ENCODE measurements at places on chromosomes 6 and 20.

DNA sequence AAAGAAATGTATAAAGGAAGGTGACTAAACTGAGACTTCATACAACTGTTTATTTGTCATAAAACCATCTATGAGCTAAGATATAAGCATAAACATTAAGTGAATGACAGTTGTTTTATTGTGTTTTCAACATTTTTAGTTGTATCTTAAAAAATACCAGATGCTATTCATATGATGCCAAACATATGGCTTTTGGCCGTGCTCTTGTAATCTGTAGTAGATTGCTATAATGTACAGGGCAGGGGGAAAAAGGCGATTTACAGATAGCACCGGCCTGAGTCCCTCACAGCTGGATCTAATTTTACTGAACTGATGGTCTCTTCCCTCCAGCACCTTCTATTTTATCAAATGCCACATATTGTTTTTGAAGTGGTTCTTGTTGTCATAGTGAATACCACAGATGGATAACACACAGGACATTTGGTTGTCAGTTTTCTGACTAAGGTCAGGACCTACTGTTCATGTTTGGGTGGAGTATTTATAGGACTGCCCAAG lies 48.2 kb downstream of the CENPW start:
- no peak for DNase-seq

GRCh38 chr6:122710908-122711635 lies 68.4 kb upstream of the FABP7 start:
- DNase-seq, result no peak

GRCh38 chr6:157539421-157539822 lies 158.4 kb downstream of the ZDHHC14 start:
- no peak for DNase-seq

DNA sequence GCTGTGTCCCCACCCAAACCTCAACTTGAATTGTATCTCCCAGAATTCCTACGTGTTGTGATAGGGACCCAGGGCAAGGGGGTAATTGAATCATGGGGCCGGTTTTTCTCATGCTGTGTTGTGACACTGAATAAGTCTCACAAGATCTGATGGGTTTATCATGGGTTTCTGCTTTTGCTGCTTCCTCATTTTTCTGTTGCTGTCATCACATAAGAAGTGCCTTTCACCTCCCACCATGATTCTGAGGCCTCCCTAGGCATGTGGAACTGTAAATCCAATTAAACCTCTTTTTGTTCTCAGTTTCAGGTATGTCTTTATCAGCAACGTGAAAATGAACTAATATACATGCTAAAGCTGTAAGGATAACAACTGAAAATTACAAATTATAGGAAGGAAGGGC lies 88.3 kb downstream of the CDYL start:
- no peak for DNase-seq

DNA sequence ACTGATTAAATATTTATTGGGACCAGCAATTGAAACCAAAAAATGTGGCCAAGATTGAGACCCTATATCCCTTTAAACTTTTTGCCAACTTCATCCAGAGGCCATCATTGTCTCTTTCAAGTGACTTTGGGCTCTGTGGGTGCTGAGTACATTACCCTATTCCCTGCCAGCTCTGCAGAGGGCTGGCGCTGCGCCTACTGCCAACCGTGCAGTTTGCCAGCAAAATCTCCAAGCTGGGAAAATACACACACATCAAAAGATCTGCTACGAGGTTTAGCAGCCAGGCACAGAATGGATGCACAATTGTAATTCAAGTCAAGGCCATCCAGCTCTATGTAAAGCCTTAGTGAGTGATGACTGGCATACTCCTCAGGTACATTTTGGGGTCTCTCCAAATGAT lies 125.0 kb downstream of the CBLN4 start:
- no peak for DNase-seq

DNA sequence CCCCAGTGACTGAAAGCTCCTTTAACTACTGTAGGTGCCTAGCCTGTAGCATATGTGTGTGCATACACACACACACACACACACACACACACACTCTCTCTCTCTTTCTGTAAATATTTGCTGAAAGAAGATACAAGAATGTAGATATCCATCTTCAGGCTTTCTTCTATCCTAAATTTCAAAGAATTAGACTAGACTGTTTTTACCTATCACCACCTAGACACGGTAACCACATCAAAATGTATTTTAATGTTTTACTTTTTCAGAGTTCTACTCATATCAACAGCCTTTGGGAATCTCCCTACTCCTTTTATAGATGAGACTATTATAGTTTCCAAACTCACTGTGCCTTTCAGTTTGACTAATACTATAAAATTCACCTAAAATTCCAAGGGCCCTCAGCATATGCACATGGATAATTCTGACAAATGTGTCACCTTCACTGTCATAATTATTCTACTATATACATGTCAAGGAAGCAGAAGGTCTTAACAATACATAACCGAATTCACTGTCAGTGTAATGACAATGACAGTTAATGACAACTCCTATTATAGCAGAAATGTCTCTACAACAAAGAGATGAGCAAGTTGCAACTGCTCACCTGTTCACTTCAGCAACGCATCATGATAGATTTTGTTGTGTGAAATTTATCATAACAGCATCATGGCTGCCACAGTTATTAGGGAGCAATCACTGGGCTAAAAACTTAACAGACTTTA lies 236.5 kb downstream of the GMPR start:
- no peak for DNase-seq

GRCh38 chr6:42268835-42269204 lies 51.2 kb upstream of the MRPS10 start:
- DNase-seq, result no peak

DNA sequence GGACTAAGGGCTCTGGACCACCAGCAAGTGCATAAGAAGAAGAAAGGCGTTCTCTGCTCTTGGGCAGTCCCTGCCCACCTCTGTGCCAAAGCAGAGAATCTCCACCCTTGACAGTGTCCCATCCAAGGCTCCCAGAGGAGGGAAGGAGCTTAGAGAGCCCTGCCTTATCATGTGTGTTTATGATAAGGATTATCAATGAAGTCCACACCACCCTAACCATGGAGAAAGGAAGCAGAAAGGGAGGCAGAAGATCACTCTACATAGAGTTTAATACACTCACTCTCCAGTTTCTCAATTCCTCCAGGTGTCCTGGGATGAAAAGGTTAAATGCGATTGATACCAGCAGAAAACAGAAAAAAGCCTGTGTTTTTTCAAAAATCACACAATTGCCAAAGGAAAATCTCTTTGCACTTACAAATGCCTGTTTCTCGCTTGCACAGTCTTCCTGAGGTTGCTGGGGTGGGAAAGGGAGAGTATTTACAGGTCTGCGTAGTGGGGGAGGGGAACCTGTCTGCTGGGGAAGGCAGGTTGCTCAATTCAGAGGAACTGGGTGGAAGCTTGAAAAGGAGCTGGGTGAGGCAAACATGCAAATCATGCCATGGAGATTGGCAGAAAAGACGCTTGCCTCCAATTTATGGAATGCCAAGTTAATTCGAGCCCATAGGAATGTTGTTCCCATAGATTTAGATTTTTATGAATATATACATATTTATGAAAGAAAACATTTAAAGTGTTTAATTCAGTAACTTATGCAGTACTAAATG lies 104.0 kb downstream of the EYA2 start:
- no peak for DNase-seq

DNA sequence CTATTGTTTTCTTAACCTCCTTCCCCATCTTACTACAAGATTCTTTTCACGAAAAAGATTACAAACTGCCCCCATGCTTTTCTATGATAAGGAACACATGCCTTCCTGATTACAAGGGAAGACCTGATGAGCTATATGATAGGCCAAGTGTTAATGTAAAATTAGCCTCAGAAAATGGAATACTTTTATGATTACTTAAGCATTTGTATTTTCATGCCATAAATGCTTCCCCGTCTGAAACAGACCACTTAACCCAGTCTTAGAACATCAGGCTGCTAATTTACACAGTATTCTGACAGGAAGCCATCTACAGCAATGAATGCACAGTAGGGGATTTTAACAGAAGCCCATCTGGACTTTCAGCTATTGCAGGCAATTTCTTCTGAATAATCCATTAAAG lies 274.9 kb downstream of the HAO1 start:
- peak; percentile 85 for DNase-seq

DNA sequence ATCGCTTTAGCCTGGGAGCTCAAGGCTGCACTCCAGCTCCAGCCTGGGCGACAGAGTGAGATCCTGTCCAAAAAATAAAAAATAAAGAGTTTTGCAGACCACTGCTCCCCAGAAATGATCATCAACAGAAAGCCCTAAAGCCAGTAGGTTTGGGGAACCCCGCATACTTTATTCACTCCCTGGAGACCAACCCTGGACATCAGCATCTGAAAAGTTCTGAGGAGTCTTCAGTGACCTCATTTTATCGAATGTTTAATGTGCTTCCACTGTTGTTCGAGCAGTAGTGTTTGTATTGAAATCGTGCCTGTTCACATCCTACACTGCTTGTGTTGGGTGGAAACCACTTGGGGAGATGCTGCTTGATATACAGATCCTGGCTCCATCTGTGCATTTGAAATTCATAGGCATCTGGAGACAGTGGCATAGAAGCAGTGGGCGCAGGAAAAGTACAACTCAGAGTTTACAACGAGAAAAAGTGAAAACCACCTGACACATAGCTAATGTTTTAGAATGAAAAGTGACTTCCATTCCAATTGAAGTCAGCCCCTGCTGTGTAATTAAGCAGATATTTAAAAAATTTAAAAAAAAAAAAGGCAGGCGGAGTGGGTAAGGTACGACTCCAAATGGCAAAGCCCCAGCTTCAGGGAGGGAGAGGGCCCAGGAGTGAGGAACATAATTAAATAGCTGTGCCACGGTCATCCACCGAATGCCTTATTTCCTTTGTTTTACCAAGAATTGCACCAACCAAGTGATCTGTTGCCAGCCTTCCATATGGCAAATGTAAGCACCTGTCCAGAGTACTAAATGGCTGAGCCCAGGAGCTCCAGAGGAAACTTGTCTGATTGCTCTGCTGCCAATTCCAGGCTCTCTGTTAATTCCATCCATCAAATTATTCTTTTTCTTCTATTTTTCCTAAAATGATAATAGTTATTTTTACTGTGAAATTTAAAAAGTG lies 100.4 kb upstream of the NAA20 start:
- no peak for DNase-seq

- peak; percentile 77 for DNase-seq
Measured at GRCh38 chr20:10347086-10347880, 86.7 kb downstream of the MKKS start.

GRCh38 chr6:129555206-129555832 lies 154.7 kb downstream of the ARHGAP18 start:
- peak; percentile 5 for DNase-seq

- no peak for DNase-seq
Measured at GRCh38 chr6:151441390-151442166, 10.3 kb downstream of the RMND1 start.

DNA sequence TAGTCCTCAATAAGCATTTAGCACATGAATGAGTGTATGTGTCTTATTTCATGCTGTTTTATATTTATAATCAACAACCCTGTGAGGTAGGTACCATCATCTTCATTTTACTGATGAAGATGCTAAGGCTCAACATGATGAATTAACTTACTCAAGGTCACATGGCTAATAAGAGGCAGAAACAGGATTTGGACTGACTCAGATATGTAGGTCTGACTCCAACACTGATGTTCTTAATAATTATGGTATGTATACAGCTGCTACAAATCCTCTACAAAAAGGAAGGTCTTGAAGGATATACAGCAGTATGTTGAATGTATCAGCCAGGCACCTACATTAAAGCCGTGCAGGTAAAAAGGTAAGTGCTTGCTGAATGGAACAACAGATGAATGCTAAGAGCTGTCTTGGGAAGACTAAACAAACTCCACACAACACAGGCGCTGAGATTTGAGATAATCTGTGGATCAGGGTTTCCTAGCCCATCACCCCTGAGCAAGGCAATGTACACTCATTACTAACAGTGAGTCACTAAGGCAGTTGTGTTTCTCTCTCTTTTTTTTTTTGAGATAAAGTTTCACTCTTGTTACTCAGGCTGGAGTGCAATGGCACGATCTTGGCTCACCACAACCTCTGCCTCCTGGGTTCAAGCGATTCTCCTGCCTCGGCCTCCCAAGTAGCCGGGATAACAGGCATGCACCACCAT lies 31.9 kb downstream of the TTI1 start:
- peak; percentile 54 for DNase-seq

GRCh38 chr6:150352321-150353296 lies 16.2 kb upstream of the IYD start:
- DNase-seq, result peak; percentile 93

DNA sequence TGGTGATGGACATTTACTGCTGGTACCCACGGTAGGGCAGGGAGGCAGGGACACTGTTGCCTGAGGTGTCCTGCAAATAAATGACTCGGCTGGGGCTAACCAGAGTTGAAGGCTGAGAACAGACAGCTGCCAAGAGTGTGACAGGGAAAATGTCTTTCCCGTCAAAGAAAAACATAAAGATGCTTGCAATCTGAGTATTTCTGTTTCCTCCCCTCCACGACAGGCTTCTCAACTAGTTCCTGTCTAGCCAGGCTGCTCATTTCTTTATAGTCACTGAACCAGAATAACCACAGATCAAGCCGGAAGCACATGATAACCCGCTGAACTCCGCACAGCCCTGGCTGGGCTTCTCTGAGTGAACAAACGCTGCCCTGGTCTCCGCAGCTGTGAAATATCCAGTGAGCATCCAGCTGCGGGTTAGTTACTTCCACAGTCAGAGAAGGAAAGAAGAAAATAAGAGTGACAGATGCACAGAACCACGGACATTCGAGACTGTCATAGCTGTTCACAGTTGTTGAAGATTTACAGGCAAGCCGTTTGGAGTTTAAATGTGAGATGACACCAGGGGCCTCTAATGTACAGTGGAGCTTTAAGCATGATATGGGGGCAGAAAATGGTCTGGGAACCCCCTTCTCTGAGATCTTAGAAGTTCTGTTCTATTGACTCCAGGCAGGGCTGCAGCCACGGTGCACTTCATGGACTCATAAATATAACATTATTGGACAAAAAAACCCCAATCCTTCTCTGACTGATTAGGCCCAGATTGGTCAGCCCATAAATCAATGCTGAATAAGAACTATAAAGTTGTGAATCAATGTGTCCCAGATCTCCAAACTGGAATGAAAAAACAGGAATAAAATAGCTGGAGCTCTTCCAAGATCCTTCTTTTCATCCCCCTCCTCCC lies 299.9 kb upstream of the SUPT3H start:
- peak; percentile 70 for DNase-seq

- no peak for DNase-seq
Measured at GRCh38 chr6:132404330-132404729, 3.1 kb upstream of the MOXD1 start.

DNA sequence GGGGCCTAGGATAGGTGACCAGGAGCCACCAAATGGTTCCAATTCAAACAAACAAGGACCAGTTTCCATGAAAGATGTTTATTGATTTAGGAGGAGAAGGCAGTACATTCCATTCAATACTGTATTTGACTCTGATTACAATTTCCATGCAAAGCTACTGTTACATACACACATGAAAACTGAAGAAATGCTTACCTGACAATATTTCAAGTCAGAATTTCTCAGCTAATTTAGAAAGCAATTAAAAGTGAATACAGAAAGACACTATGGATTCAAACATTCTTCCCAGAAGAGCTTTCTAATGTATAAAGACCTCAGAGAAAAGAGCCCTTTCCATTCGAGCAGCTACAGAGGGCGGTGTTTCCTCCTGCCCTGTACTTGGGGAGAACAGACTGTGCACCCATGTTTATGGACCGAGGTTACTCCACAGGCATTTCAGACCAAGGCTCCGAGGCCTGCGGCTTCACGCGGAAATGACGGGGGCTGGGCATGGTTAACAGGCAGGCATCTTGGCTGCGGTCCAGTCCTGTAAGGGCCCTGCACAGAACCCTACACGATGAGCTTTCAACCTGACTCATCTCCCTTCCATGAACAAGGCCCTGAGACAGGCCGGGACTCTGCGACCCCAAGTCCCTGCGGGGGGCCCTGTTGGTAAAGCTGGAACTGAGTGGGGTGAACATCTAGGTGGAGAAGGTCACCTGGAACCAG lies 25.7 kb upstream of the TCFL5 start:
- DNase-seq, result peak; percentile 93
